Hematopoietic multipotent progenitor cell treated with erythropoietin and hydrocortisone succinate and interleukin-3 and kit ligand, for 17 days (in vitro differentiated cells): ENCODE measurements at places on chromosomes 1 and 21.

- DNase-seq = no peak
Measured at GRCh38 chr1:29444782-29445729, 208.7 kb downstream of the PTPRU start.

GRCh38 chr1:156662005-156662799 is 15.0 kb downstream of the NES start:
- no peak for DNase-seq

DNA sequence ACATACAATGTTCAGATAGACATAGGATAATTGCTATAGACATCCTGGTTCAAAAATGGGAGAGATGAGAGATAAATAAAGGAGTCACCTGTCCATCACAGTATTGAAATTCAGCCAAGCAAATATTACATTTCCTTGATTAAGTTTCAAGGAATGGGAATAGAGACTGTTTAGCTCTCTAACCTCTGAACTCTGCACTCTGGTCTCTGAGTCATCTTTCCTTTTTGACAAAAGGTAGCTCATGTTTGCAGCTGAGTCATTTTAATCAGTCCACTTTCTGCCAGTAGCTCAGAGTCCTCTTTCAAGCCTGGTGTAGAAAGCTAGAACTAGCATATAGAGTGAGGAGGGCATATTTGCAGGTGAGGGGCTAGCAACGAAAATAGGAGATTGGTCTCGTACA is 51.4 kb upstream of the GJA8 start:
- DNase-seq = no peak

DNA sequence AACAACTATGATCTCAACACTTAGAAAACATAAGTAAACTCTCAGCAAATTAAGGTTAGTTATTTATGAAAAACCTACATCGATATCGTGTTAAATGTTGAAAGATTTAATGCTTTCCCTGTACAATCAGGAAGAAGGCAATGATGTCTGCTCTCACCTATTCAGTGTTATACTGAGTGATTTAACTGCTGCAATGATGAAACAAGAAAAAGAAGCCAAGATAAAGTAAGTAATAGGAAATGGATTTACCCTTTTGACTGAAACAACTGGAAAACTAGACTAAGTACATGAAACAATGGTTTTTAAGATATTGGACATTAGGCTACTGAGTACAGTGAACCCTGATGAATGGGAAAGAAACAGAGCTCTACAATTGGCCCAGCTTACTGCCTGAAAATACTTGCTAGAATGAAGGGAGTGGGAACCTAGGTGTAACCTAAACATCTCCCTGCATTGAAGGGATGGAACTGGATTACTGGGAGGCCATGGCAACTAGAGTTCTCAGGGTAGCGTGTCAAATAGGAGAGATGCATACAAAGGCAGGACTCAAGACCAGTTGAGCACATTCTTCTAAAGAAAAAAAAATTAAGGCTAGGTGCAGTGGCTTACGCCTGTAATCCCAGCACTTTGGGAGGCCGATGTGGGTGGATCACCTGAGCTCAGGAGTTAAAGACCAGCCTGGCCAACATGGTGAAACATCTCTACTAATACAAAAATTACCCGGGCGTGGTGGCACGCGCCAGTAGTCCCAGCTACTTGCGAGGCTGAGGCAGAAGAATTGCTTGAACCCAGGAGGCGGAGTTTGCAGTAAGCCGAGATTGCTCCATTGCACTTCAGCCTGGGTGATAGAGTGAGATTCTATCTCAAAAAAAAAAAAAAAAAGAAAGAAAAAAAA is 37.3 kb downstream of the SNRPE start:
- no peak for DNase-seq
